ENCODE measurements at places on chromosomes 5 and 9. TPM values are rescaled to one million over a fixed set of nuclear protein-coding genes. Genes with fewer than 3 reads are reported as not detected.

Gene STPG3
- total RNA-seq, result 1.3 TPM

- no peak for DNase-seq
These were observed 173.0 kb upstream of the TARS1 start for GRCh38 chr5:33267801-33268200.

- DNase-seq, result no peak
These were observed 32.1 kb downstream of the KCTD16 start for GRCh38 chr5:144202726-144203125.

DNA sequence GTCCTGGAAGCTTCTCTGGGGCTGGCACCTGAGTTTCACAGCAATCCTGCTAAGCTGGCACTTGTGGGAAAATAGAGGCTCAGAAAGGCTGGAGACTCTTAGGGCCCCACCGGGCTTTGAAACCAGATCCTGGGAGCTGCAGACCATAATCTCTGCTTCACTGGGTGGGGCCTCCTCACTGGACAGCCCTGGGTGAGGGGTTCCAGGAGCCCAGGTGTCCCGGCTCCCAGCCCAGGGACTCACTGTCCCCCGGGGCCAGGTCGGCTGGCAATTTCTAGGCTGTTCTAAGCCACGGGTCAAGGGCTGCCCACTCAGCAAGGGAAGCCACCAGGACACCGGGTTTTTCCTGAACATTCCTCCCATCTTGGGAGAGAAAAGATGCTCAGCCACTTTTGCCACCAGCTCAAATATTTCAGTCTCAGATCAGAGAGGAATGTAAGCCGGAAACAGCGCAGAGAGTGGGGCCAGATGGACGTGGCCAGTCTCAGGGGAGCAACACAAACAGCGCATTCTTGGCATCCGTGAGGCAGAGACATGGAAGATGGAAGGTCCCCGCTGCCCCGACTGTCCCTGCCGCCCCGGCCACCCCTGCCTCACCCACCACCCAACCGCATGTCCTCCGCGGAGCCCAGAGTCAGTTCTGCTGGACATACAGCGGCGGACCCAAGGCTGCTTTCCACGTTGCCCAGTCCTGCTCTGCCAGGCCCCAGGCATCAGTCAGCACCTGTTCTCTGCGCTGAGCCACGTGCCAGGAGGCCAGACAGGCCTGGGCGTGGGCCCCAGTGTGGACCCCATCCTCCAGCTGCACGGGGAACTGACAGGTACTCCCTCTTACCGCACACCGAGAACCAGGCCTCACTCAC lies 72.6 kb downstream of the VAV2 start:
- DNase-seq, result no peak

Gene SNX2
- 41.0 TPM for total RNA-seq

- no peak for DNase-seq
These were observed 221.7 kb downstream of the FSTL4 start for GRCh38 chr5:133390416-133391353.

DNA sequence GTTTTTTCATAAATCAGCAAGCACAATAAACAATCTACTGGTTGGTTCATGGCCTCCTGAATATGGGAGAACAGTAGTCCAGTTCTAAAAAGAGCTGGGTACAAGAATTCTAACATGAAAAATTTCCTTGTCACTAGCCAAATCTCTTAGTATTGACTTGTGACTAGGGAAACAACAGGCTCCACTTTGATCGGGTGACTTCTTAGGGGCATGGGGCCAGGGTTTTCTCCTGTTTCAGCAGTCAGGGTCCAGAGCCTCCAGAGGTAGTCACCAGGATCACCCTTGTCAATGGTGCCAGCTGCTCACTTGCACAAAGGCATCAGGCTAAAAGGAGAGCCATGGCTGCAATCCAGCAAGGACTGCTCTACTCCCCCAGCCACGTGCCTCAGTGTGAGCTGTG lies 38.1 kb downstream of the LPAR1 start:
- no peak for DNase-seq
